ENCODE measurements at places on chromosomes 6 and 20.

DNA sequence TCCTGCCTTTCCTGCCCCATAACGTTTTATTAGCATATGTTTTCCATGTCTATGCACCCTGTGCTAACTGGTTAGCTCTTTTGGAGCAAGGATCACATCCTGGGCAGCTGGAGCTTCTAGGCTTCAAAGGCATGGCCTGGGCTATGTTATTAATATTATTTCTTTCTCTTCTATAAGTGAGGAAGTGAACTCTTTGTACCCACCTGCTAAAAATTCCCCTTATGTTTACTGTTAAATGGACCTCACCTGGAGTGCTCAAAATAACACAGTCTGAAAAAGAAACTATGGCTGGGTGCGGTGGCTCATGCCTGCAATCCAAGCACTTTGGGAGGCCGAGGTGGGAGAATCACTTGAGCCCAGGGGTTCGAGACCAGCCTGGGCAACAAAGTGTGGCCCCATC is 97.8 kb downstream of the TNFAIP3 start:
- no peak for DNase-seq

DNA sequence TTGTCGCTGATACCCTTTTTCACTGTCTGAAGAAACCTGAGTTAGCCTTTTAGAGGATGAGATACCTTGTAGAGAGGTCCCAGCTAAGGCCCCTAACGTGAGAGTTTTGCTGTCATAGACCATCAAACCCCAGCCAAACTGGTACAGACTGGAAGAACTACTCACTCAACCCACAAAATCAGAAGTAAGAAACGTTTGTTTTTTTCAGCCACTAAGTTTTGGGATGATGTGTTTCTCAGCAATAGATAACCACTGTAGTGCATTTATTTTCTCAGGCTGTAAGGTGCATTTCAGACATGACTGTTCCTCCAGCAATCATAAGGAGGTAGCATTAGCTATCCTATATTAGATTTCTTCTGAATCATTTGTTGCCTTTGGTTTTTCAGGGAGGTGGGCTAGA is 407.3 kb upstream of the FLRT3 start:
- no peak for DNase-seq

- no peak for DNase-seq
Measured at GRCh38 chr6:14883921-14884320, 361.9 kb upstream of the JARID2 start.

GRCh38 chr6:6826095-6826901 is 237.8 kb downstream of the LY86 start:
- DNase-seq = no peak
